ENCODE measurements at places on chromosomes 11 and 22. TPM values are rescaled to one million over a fixed set of nuclear protein-coding genes. Genes with fewer than 3 reads are reported as not detected.

Gene IL17REL
- total RNA-seq = not detected

Gene PHLDA2
- total RNA-seq = 8.5 TPM

Gene PRR33
- not detected for total RNA-seq

Gene SCO2
- 4.1 TPM for total RNA-seq

Gene RFPL2
- total RNA-seq = 0.48 TPM

Gene PDE2A
- total RNA-seq = 2.2 TPM

DNA sequence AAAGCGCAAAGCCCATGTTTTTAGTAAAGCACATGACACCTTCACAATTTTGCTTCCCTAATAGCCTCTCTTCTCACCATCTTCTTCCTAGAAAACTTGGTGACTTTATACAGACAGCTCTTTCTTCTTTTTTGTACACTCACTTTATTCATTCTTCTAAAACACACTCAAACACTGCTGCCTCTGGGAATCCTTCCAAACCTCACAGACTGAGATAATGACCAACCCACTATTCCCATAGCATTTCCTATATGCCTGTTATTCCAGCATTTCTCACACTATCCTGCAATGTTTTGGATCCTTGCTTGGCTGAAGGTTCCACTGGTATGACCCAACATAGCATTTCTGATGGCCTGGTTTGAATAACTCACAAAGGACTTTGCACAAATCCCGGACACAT is 442.1 kb upstream of the CCDC90B start:
- no peak for DNase-seq

- no peak for DNase-seq
These were observed 85.4 kb downstream of the WNT7B start for GRCh38 chr22:45891471-45891995.

DNA sequence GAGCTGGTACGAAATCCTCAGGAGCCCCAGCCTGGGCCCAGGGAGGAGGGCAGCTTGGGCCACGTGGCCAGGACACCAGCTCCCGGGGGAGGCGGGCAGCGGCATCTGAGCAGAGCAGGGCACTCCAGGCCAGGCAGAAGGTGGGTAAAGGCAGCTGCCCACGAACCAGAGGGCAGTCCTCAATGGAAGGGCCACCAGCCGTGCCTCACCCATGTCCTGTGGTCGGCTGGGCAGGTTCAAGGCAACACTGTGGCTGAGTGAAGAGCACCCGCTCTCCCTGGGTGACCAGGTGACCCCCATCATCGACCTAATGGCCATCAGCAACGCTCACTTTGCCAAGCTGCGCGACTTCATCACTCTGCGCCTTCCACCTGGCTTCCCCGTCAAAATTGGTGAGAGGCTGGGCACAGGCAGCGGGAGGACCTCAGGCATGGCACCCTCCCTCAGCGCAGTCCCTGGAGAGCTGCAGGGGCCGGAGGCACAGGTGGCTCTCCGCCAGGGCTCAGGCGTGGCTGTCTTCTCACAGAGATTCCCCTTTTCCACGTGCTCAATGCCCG is 2.5 kb upstream of the SSH3 start:
- DNase-seq = no peak

- DNase-seq = no peak
These were observed 72.6 kb downstream of the MYO7A start for GRCh38 chr11:77200351-77201268.

DNA sequence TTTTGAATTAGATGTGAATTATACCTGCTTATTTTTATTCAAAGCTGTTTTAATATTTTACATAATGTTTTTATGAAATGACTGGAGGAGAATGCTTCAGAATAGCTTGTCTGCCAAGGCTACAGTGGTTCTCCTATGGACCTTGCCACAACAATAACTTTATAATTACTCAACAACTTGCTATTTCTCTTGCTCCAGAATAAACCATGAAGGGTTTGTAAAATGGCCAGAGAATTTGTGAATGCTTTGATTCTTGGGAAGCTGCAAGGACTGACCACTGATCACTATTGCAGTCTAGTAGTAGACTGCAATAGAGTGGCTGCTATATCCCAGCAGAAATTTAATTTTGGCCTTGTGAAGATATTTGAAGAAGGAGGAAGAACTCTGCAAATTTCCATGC is 199.7 kb downstream of the FAT3 start:
- DNase-seq = no peak

GRCh38 chr11:59941091-59941490 is 2.9 kb downstream of the OOSP1 start:
- DNase-seq = no peak

GRCh38 chr11:128664317-128664716 is 29.6 kb upstream of the FLI1 start:
- no peak for DNase-seq

DNA sequence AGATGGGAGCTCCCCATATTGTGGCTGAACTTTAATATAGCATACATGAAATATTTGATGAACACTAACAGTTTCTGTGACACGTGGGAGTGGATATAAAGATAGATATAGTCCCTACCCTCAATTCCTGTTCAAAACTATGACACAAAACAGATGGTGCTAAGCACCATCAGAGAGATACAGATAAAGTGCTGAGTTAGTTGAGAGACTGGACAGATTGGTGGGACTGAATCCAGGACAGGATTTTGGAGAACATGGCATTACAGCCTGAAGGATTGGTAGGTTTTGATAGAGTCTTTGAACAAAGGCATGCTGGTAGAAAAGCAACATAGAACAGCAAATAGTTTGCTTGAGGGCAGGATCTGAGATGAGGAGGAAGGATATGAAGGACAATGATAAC is 215.1 kb upstream of the SORL1-AS1 start:
- DNase-seq = no peak

DNA sequence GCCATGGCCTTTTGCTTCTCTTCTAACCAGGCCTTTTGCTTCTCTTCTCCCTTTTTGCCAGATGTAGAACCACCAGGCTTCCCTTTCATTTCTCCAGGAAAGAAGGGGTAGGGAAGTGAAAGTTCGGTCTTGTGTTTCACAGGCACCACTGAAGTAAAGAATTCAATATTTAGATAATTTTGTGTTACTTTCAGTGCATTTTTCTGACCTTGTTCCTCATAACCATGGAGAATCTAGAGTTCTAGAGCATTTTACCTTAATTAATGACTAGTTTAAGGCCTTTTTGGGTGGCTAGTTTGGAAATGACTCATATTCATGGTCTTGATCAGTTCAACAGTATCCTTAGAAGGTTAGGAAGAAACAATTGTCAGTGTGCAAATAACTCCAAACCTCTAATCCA is 22.7 kb downstream of the GRAMD1B start:
- DNase-seq = no peak

GRCh38 chr22:45008186-45008681 is 1.6 kb downstream of the PHF21B start:
- DNase-seq = peak; percentile 25

DNA sequence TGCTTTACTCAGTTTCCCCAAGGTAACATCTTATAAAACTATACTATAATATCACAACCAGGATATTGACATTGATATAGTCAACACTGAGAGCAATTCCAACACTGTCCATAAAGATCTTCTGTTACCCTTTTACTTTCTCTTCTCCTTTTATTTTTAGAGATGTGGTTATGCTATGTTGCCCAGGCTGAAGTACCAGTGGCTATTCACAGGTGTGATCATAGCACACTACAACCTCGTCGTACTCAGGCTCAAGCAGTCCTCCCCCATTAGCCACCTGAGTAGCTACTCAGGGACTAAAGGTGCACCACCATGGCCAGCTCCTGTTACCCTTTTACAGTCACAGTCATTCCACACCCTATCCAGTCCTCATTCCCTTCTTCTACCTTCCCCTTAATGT is 119.7 kb downstream of the CWF19L2 start:
- DNase-seq = no peak

DNA sequence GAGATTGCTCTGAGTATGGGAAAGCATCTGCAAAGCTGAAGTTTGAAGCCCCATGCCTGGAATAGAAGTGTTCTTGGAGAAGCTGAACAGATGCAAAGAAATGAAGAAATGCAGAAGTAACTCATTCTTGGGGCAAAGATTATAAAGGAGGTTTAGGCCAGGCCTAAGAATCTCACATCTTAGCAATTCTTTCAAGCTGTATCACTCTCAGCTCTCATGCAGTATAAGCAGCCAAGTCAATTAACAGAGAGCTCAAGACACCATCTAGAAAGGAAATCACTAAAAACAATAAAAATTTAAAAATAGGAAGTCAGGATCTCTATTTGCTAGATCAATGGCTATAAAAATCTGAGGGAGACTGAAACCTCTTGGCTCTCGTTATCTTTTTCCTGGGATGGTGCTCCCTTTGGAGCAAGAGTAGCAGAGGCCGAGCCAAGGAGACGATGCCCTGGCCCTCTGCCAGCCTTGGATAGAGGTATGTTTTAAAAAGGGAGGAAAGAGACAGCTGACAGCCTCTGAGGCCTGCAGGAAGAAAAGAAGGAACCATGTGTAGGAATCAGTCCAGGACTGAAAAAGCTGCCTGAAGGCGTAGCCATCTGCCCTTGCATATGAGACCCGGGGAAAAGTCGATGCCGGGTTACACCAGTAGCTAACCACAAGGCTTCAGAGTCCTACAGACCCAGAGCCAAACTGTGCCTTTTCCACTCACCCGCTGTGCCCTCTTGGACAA is 229.8 kb downstream of the BLID start:
- no peak for DNase-seq

DNA sequence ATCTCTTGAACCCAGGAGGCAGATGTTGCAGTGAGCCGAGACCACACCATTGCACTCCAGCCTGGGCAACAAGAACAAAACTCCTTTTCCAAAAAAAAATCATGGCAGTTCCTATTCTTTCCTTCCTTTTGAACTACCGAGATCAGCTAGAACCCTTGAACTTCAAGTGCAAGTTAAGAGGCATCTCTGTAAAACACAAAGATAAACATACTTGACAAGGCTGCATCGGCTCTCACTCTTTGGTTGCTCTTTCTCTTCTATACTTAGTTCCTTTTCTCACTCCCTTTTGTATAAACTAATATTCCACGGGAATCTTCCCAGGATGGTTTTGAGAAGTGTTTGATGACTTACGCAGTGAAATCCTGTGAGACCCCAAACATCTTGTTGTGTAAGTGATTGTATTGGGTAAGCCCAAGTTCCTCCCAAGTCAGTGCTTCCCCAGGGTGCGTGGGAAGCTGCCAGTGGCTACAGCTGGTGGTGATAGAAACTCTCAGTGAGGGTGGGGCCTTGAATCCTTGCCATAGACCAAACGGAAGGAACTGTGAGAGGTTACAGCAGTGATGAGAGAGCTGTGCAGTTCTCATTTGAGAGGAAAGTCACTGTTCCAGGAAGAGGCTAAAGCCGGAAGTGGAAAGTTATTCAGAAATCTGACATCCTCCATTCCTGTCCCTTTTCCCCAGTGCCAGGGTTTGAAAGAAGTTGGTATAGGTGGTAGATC is 24.1 kb upstream of the CDC42EP2 start:
- peak; percentile 68 for DNase-seq

DNA sequence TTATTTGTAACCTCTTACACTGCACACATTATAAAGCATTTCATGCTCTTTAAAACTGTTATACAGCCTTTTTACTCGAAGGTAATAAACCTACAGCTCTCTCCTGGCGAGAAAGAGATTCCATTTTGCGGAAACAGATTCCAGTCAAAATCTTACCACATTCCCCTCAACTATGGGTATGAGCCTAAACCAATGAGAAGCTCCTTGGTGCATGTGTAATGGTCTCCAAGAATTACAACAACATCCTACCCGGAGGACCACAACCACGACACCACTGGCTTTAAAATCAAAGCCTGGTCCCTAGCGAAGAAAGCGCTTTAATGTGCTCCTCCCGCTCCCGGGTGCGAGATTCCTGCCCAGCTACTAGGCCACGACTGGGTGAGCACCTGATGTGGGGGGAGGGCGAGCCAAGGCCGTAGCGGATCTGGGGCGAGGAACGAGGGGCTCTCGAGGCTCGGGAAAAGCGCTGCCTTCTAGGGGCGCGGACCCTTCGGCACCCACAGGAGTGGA is 821 bp downstream of the CELF1 start:
- DNase-seq = peak; percentile 58

DNA sequence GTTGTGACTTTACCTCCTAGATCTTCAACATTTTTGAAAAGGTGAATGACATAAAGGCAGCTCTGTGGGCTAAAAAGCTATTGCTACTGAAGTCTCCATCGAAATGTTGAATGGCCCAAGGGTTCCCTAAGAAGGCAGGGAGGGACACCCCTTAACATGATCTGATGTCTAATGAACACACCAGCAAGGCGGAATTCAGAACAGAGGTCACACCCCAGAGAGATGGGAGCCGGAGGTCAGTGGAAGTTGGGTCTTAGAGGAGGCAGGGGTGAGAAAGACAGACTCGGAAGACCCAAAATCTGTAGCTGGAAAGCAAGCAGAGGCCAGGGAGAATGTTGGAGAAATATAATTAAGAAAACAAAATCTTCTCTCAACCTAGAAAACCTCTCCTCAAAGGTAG is 79.0 kb downstream of the TRIM29 start:
- DNase-seq = no peak

- peak; percentile 35 for DNase-seq
These were observed 10.5 kb downstream of the TSKU start for GRCh38 chr11:76793391-76794291.

GRCh38 chr11:119538753-119539152 is 115.8 kb upstream of the THY1 start:
- DNase-seq = peak; percentile 2

DNA sequence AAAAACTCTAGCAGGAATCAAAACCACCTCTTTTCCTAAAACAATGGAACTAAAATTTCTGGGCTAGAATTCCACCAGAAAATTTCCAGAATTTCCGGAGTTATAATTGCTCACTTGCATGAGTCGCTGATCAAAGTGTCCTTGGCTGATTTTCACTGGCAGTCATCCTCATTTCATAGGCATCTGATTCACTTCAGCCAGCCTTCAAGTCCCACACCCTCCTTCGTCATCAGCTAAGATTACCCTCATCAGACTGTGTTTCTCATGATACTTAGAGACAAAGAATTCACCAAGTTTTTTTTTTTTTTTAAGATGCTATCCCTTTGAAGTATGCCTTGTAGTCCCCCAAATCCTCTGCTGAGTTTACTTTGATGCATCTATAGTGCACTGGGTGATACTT is 71.5 kb upstream of the RAB38 start:
- DNase-seq = no peak

DNA sequence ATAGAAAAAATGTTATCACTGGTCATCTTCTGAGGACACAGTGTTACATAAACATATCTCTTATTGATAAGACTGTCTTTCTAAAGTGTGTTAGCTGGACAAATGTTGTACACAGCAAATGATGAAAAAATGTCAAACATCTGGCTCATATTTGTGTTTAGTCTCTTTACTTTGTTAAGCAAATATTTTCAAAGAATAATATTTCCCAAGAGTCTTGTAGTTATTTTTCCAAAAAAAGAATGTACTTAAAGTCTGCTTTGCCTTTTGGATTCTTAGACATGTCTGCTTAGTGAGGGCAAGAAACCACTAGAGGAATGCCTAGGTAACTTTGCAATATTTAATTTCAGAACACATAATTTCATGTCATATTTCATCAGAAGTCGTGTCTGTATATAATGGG is 23.9 kb upstream of the CCDC179 start:
- no peak for DNase-seq

Measured in hepatocyte (in vitro differentiated cells).